ENCODE measurements at places on chromosomes 7 and 10.
A peak's percentile ranks its signal among the peaks of the same experiment; 100 is the strongest.

GRCh38 chr10:110404825-110405224 lies 92.9 kb upstream of the DUSP5 start:
- no peak for DNase-seq

DNA sequence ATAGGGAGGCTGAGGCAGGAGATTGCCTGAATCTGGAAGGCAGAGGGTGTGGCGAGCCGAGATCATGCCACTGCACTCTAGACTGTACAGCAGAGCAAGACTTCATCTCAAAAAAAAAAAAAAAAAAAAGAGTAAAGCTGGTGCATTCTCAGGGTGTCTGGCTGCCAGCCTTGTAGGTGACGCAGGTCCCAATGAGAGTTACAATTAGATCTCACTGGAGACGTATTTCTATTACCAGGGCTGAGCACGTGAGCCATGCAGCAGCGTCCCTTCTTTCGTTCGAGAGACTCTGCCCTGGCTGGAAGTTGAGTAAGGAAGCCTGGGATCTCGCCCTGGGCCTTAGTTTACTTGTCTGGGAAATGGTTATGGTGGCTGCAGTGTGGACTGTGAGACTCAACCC lies 22.4 kb upstream of the ZMIZ1 start:
- peak; percentile 4 for DNase-seq

DNA sequence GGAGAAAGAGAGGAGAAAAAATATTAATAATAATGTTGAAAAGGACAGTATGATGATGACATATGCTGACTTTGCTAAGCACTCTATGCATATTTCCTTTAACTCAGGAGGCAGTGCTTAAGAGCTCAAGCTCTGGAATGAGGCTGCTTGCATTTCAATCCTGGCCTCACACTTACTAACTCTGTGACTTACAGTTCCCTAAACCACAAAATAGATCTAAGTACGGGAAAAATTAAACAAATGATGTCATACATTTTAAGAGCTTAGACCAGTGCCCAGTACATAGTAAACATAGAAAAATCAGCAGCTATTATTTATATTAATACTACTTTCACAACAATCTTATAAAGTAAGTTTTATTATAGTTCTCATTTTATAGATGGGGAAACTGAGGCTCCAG lies 61.3 kb downstream of the GFRA1 start:
- no peak for DNase-seq

DNA sequence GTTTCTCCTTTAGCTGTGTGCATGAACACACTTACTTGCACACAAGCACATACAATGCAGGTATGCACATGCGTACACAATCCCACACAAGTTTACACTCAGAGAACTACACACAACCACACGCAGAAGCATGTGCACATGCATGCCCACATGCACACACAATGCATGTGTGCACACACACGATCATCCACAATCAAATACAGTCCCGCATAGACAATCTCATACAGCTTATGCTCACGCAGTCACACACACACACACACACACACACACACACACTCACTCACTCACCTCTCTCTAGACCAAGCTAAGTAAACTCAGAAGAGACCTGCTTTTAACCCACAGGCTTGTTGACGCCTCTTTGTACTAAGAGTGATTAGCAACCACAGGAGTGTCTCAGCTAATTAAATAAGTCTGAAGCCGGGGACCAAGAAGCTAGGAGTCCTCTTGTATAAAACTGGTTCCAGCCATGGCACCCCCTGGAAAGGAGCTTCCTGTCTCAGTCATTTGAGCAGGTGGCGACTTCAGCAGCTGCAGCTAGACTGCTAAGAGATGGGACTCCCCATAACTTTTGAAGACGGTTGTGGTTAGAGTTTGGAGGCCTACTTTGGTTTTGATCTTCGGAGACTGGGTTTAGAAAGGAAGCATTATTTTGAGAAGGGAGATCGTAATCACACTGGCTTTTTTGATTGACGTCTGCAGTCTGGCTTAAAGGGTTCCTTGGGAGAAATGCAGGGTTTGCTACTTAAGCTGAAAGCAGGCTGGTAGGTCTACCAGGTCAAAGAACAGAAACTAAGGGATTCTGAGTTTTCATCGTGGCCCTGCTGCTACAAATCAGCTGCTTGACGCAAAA lies 82.3 kb upstream of the ADRB1 start:
- DNase-seq: no peak

- DNase-seq: peak; percentile 36
Measured at GRCh38 chr7:112080978-112081377, 125.2 kb downstream of the DOCK4 start.

GRCh38 chr7:77202481-77202976 lies 2.9 kb upstream of the FGL2 start:
- no peak for DNase-seq

GRCh38 chr7:10083766-10084165 lies 889.9 kb upstream of the PHF14 start:
- no peak for DNase-seq

DNA sequence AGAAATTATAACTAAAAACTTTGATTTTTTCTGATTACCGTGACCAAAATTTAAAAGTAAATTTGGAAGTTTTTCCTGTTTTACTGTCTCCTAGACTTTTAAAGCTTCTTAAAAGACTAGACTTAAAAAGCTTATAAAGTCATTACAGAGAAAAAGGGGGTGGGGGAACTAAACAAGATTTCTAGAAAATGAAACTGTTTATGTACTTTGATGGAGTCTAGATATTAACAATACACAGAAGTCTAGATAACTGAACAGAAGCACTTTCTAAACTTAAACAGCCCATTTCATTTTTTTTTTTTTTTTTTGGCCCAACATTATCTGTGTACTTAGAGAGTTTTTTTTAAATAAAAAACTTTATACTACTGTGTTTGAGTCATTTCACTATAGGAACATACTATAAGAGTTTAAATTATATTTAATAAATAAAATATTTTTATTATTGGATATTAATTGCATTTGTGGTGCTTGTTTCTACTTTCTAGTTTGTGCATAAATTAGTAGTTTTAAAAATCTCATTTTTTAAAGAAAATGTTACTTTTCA lies 98.5 kb downstream of the PHTF2 start:
- no peak for DNase-seq

GRCh38 chr10:35507519-35508109 lies 97.5 kb upstream of the GJD4 start:
- DNase-seq: no peak

- DNase-seq: no peak
Measured at GRCh38 chr7:101922631-101923601, 105.5 kb downstream of the CUX1 start.

DNA sequence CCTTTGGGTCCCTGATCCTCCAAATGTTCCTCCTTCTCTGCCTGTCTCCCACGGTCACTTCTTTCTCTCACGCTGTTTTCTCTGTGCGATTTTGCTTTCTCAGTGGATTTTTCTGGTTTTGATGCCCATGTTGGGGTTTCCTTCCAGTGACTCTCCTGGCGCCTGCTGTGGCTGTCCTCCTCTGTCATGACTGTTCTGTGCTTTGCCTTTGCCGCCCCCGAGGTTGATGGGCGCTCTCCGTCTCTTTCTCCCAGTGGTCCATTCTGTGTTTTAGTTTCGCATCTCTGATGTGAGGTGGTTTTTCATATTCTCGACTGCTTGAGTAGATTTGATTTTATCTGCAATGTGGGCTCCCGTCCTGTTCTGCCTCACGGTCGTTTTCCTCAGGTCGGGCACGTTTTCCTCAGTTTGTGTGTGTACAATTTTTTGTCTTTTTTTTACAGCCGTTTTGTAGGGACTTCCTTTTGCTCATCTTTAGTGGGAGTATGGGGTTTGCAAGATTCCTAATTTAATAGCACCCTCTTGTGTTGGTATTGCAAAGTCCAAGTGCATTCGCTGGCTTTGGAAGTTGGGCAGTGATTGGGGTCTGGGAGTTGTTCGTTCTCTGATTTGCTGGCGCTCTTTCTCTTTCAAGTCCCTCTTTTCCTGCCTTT lies 100.0 kb downstream of the INPP5A start:
- DNase-seq: no peak

GRCh38 chr10:14507781-14508180 lies 177.1 kb upstream of the FRMD4A start:
- no peak for DNase-seq

DNA sequence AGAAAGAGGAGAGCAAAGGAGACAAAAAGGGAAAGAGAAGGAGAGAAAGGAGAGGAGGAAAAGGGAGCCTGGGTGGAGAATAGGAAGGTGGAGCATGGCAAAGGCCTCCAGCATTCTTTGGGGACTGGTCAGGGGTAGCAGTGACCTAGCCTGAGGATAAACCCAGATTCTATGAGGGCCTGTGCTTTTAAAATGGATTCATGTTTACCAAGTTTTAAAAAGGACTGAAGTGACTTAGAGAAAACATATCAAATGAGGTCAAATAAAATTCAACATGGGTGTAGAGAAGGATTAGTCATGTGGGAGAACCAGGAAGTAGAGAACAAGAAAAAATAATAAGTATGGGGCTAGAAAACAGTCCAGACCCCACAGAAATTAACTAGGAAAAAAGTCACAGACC lies 20.7 kb downstream of the CREB3L2 start:
- no peak for DNase-seq

- DNase-seq: no peak
Measured at GRCh38 chr7:101166648-101166908, 1.2 kb upstream of the VGF start.

GRCh38 chr7:20403331-20403730 lies 72.6 kb downstream of the ITGB8 start:
- peak; percentile 37 for DNase-seq

- no peak for DNase-seq
Measured at GRCh38 chr10:115875172-115875571, 397.8 kb downstream of the GFRA1 start.

GRCh38 chr10:6337382-6337781 lies 134.7 kb downstream of the PFKFB3 start:
- DNase-seq: no peak

DNA sequence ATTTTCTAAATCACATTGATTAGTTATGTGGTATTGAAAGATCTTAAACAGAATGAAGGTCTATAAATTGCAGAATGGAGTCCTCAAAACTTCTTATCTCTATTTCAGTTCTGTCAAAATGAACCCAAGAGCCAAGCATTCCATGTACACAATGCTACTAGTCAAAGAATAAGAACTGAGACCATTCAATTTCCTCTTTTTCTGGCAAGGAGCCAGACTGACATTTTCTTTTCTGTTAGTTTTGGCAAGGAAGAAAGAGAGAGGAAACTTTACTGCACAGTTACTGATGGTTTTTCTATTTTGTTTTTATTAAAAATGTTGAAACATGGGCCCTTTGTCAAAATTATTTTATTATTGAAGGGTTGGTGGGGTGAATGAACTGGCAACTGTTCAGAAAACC lies 181.8 kb upstream of the FERD3L start:
- DNase-seq: no peak

DNA sequence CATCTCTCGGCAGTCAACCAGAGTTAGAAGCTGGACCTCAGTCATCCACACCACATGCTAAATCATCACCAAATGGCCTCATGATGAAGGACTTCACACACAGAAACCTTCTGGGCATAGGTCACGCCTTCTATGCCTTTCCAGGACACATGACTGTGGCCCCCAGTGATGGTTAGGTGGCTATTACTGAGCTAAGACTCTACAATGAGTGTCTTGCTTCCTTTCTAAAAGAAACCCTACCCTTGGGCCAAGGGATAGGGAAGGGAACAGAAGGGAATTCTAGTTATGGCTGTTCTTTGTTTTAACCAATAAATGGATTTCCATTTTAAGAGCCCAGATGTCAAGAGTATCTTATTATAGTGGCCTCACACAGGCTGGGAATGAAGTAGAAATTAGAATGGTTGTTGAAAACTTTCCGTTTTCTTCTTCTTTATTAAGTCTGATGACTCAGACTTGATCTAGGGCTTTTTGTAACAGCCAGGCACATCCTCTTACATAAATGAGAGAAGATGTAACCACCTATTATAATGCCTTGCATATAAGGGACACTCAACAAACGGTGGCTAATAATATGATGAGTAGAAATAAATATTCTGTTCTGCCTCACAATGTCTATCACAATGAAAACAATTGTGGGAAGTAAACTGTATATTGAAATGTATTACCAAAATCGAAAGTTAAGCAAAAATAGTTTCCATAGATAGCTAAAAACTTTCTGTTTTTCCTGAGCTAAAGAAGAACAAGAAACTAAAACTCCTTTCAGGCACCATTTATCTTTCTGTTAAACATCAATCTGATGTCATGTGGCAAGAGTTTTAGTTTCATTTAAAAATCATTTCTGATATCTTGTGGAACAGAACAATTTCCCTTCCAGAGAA lies 62.5 kb upstream of the TOMM7 start:
- no peak for DNase-seq

DNA sequence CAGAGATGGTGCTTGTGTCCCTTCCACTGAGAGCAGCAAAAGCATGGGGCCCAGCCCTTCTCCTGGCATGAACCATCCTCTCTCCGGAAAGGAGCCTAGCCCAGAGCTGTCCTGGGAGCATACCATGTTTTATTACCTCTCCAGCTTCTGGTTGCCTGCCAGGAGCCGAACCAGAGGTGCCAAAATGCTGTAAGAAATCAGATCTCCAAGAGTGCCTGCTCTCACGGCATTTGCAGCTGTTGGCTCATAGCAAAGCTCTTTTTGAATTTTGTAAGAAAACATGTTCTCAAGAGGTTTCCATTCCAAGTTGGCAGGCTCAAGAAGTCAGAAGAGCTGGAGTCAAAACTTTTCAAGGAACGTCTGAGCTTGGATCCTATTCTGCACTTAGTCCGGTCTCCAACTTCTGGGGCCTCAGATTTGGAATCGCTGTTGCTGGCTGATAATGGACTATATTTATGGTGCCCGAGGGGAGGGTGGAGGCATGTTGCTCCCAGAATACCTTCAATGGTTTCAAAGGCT lies 211.7 kb upstream of the MKI67 start:
- DNase-seq: peak; percentile 76

DNA sequence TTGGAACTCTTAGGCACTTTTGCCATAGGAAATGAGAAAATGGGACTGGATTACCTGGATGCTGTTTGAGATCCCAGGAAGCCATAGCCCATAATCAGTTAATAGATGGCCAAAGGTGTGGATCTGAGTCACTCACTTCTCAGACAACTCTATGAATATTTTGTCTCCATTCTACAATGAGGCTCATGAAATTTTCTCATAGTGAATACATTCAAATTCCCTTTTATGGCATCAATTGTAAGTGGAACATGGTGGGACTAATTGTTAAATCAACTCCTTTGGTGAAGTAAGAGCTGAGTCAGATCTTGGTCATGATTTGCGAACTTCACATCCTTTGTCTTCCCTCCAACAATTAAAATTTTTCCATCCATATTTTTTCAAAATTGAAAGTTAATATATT lies 222.1 kb downstream of the ARL4A start:
- DNase-seq: no peak

- DNase-seq: no peak
Measured at GRCh38 chr7:38322461-38322860, 49.0 kb upstream of the TARP start.

GRCh38 chr10:55146032-55146431 lies 345.0 kb upstream of the PCDH15 start:
- no peak for DNase-seq

DNA sequence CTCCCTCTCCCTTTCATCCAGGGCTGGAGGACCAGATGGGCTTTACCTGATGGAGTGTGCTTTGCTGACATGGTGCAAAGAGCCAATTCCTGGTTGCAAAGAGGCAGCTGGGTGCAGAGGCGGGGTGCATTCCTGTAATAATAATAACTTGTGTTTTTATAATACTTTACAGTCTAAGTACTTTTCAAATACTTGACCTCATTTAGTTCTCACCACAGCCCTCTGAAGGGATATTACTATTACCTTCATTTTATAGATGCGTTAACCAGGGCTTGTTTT lies 70.4 kb downstream of the TCF7L2 start:
- DNase-seq: no peak
